NCI-H460 (cell line): ENCODE measurements at places on chromosomes 1 and 21. TPM values are rescaled to one million over a fixed set of nuclear protein-coding genes. Genes with fewer than 3 reads are reported as not detected.

DNA sequence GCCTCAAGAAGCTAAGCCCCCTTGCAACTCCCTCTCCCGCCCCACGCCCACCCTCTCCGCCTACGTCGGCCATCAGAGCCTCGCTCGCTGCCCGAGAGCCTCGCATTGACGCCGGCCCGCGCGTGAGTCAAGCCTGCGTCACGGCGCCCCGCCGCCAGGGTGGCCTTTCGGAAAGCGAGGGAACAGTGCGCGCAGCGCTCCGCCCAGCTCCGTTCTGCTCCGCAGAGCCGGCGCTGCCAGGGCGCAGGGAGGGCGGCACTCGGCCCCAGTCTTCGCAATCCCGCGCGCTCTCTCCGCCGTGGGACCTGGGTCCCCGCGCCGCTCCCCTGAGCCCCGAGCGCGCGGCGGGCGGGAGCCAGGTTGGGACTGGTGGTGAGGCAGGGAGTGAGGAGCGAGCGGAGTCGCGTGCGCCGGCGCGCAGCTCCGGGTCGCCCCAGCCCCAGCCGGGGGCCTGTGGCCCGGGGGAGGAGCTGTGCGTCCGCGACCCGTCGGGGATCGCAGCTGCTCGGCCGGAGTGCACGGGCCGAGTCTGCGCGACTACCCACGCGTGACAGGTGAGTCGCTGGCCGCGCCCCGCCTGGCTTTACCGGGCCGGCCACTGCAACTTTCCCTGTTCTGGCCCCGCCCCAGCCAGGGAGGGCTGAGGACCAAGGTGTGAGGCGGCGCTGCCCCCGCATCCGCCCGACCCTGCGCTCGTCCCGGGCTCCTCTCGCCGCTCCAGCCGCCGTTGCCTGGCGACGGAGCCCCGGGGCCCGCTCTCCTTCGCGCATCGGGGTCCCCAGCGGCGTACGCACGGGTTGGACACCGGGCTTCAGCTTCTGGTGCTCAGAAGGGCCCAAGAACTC, at the start of gene SLC6A17:
TSS of gene SLC6A17 (plus strand) at position 165 of the 845 bp plus-strand sequence. CDS start 16,436 bp downstream, outside the sequence.
- DNase-seq = no peak

- no peak for DNase-seq
Observed at GRCh38 chr1:173341307-173341706, 134.2 kb upstream of the TNFSF4 start.

GRCh38 chr21:33362044-33362555, 37.3 kb downstream of the IFNAR1 start:
- no peak for DNase-seq

CYB5RL gene
- total RNA-seq = 2.8 and 3.2 TPM in 2 replicates

CELA2B gene
- not detected in 2 replicates for total RNA-seq

SMCP gene
- not detected in 2 replicates for total RNA-seq

GRCh38 chr1:172949096-172949495, 101.6 kb downstream of the TNFSF18 start:
- no peak for DNase-seq

- no peak for DNase-seq
Observed at GRCh38 chr1:214447557-214447871, 103.9 kb downstream of the PTPN14 start.

GRCh38 chr1:22535399-22535798, 27.9 kb upstream of the EPHA8 start:
- no peak for DNase-seq

NPR1 gene
- total RNA-seq = 3.0 and 3.3 TPM in 2 replicates

- DNase-seq = no peak
Observed at GRCh38 chr1:208909011-208909984, 665.1 kb upstream of the PLXNA2 start.

DNA sequence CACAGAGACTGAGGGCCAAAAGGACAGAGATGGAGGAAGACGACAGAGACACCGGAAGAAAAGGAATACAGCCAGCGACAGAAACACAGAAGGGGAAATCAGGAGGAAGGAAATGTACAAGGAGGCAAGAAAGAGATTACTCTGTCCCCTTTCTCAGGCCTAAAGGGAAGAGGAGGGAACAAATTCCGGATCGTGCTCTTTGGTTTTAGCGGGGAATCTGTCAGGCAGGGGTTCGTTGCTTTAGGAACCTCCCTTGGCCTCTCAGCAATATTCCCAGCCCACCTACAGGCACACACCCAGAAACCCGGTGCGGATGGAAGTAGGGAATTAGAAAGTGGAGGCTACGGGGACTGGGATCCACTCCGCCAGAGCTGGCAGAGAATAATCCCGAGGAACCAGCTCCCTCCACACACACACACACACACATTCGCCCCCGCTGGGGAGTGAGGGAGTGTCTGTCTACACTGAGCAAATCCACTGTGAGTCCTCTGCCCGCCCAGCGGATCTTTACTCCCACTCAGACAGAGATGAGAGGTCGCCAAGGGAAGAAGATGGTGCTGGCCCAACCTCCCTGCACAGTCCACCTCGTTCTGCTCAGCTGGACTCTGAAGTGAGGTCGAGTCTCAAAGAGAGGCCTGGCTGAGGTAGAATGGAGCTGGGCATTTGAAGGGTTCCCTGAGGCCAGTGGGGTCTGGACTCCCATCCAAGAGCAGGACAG, 5.7 kb downstream of the TAL1 start:
- DNase-seq = no peak

DNA sequence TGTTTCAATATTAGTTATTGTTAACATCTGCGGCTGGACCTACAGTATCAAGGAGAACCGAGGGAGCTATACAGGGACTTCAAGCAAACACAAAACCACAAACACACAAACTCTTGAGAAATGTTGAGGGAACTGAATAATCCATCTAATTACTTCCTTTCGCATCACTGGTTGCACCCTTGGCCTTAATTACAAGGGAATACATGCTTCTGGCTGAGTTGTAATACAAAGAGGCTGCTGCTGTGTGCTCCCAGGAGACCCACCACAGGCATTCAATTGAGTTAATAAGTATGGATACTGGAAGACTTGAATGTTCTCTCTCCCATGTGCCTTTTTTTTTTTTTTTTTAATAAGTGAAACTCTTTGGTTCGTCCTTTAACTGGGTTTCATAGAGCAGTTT, 16.8 kb upstream of the SMYD2 start:
- no peak for DNase-seq

GRCh38 chr1:64856553-64856952, 109.8 kb downstream of the JAK1 start:
- no peak for DNase-seq

GRCh38 chr1:108051631-108052377, 86.8 kb upstream of the VAV3 start:
- DNase-seq = no peak

CR2 gene
- total RNA-seq = 0.17 TPM in 1 of 2 replicates, not detected in the other

SV2A gene
- total RNA-seq = 0.63 and 1.3 TPM in 2 replicates

CFAP74 gene
- total RNA-seq = not detected in 2 replicates

DNA sequence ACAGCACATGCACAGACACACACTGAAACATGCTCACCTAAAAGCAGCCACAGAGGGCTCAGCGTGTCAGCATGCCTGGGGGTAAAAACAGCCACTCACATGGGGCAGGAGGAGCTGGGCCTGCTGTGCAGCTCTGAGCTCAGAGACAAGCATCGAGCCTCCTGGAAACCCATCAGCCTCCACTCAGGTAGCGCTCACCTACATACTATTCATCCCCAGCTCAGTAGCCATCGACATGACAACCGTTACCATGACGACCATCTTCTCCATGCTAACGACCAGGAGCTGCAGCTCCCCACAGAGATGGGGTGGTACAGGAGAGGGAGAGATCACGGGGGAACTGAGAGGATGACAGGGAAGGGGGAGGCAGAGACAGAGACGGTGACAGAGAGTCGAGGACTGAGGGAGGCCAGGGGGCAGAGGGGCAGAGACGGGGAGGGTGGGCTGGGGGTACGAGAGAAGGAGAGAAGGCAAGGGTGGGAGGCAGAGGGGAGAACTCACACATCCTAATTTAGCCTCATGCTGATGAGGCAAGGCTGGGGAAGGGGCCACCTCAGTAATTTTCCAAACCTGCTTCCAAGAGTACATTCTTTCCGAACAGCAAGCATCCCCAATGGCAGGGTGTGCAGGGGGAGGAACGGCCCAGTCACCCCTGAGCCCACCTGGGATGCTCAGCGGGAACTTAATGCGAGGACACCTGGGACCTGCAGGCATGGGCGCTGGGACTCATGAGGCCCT, 28.4 kb downstream of the SDC3 start:
- no peak for DNase-seq

DNA sequence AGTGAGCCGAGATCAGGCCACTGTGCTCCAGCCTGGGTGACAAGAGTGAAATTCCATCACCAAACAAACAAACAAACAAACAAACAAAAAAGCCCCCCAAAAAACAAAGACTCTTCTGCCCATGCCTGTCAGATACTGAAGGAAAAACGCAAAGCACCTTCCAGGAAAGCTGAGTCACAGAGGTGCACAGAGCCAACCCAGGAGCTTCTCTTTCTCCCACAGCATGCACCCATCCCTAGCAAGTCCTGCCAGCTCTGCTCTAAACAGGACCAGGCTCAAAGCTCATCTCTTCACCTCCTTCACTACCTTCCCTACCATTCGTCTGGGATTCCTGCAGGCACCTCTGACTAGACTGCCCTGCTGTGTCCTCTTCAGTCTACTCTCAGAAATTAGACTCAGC, 46.5 kb downstream of the ETS2 start:
- no peak for DNase-seq
